ENCODE measurements at places on chromosomes 6 and 20.

DNA sequence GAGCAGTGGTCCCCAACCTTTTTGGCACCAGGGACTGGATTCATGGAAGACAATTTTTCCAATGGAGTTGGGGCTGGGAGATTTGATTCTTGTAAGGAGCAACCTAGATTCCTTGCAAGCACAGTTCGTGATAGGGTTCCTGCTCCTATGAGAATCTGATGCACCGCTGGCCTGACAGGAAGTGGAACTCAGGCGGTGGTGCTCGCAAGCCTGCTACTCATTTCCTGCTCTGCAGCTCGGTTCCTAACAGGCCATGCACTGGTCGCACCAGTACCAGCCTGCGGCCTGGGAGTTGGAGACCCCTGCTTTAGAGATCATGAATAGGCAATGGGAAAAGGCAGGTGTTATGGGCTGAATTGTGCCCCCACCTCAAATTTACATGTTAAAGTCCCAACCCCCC lies 131.2 kb downstream of the PFDN4 start:
- DNase-seq: no peak

DNA sequence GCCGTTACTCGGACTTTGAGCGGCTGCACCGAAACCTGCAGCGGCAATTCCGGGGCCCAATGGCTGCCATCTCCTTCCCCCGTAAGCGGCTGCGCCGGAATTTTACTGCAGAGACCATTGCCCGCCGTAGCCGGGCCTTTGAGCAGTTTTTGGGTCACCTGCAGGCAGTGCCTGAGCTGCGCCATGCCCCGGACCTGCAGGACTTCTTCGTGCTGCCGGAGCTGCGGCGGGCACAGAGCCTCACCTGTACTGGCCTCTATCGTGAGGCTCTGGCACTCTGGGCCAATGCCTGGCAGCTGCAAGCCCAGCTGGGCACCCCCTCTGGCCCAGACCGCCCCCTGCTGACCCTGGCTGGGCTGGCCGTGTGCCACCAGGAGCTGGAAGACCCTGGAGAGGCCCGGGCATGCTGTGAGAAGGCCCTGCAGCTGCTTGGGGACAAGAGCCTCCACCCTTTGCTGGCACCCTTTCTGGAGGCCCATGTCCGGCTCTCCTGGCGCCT lies 7.2 kb downstream of the SNX21 start:
- no peak for DNase-seq

DNA sequence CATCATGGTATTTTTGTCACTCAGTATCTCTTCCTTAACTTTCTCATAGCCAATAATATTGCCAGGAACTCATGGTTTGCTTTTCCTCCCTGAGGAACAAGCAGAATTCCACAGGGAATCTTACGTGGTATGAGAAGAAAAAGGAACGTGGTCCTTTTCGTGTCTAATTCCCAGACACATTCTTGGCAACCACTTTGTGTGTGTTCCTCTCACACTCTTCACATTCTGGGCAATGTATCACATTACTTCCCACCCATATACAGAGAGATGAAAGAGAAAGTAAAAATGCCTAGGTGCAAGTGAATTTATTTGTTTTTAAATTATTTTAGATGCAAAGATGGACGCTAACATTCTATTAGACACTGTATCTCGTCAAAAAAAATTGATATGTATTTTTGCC lies 102.7 kb downstream of the PTPRK start:
- DNase-seq: no peak

GRCh38 chr6:150492941-150493340 lies 106.7 kb upstream of the PLEKHG1 start:
- DNase-seq: no peak

DNA sequence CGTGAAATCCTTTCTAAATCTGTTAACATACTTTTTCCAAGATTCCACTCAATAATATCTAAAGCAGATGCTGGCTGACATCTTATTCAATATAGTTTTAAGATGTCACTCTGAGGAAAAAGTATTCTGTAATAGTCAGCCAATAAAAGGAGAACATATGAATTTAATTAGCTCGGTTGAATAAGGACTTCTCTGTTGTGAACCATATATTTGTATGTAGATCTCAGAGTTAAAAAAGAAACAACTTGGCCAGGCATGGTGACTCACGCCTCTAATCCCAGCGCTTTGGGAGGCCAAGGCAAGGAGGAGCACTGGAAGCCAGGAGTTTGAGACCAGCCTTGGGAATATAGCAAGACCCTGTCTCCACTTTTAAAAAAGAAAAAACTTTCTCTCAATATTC lies 7.4 kb upstream of the CD24 start:
- no peak for DNase-seq

DNA sequence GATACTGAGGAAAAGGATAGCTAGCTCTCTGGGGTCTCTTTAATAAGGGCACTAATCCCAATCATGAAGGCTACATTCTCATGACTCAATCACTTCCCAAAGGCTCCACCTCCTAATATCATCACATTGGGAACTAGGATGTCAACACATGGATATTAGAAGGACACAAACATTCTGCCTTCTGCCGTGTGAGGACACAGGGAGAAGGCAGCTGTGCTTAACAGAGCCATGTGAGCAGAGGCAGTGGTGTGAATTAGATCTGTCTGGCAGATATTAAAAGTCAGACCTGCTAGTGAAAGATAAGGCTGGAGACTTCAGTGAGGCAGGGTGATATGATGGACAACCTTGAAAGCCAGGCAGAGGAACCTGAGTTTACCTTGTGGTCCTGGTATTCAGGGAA lies 341.9 kb downstream of the ARHGAP18 start:
- DNase-seq: no peak

GRCh38 chr6:89360415-89360999 lies 8.0 kb upstream of the UBE2J1 start:
- no peak for DNase-seq

- peak; percentile 47 for DNase-seq
These were observed at the start of gene HELZ2 for GRCh38 chr20:63574156-63574828. Gene HELZ2, minus strand, starts transcription at chr20:63574239. Its CDS starts 1,854 bp downstream, at chr20:63572385.

DNA sequence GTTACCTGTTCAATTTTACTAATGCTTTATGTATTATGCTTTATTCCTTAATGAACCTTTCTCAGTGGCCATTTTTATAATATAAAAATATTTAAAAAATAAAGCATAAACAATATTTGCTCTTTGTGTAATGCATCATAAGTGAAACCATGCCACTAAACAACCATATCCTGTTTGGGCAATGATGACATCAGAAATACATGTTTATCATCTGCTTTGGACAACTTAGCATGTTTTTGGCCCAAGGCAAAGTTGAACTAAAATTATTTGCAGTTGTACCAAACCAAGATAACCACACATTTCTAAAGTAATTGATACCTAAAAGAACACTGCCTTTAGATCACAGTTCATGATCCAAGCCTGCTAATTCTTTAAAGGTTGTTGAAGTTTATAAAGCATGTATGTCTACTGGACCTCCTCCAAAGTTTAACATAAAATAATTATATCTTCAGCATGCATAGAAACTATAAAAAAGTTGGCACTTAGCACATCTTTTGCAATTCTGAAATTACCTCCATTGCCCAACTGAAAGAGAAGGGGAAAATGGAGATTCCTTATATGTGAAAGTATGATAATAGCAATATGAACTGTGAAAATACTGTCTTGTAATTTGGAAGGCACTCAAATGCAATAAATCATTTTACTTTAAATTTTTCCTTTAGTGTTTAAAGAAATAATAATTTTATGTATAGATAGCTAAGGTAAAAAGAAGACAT lies 325.6 kb upstream of the RUNX2 start:
- DNase-seq: no peak

DNA sequence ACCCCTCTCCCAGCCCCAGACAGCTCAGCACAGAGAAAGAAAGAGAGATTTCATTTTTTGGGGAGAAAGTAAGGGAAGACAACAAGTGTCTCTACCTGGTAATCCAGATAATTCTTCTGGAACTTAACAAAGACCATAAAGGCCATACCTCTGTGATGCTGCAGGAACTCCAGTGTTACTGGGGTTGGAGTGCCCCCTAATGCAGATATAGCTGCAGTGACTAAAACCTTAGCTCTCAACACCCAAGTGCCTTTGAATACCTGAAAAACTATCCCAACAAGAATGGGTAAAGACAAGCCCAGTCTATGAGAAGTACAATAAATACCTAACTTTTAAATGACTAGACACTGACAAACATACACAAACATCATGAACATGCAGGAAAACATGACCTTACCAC lies 365.3 kb upstream of the PTCHD4 start:
- no peak for DNase-seq

- no peak for DNase-seq
These were observed 16.4 kb downstream of the MYT1 start for GRCh38 chr20:64180673-64181072.

- DNase-seq: no peak
These were observed 89.7 kb downstream of the SMOC2 start for GRCh38 chr6:168530653-168531071.

DNA sequence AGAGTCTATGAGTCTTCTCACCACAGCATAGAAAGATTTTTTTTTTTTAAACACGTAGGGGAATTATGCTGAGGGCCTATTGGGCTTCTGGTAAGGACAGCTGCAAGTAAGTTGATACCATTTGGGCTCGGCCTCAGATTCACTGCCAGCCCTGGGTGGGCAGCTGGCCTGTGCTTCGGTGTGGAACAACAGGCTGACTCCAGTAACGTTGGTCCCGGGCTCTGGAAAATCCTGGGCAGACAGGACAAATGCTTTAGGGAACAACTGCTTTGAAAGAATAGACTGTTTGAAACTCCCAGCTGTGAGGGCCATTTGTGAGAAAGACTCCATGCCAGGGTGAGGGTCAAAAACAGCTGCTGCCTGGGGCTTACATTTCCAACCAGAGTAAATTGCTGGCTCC lies 366.5 kb downstream of the QKI start:
- no peak for DNase-seq

- DNase-seq: no peak
These were observed 49.4 kb upstream of the TAB2 start for GRCh38 chr6:149268146-149268545.

- no peak for DNase-seq
These were observed 695.0 kb downstream of the COL12A1 start for GRCh38 chr6:74510878-74511277.

- no peak for DNase-seq
These were observed 185.9 kb downstream of the BTBD9 start for GRCh38 chr6:38453861-38454260.

DNA sequence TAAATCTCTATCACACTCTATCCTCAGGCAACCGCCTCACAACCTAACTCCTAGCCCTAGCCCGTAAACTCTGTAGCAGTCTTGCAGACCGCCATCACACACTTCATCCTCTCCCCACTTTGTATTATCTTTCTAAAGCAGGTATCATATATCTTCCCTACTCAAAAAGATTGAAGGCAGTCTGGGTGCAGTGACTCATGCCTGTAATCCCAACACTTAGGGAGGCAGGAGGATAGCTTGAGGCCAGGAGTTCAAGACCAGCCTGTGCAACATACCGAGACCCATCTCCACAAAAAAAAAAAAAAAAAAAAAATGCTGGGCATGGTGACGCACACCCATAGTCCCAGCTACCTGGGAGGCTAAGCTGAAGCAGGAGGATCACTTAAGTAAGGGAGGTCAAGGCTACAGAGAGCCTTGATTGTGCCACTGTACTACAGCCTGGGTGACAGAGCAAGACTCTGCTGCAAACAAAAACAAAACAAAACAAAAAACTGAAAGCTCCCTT lies 22.9 kb downstream of the RANBP9 start:
- no peak for DNase-seq

GRCh38 chr6:122620902-122621301 lies 10.7 kb downstream of the PKIB start:
- no peak for DNase-seq

DNA sequence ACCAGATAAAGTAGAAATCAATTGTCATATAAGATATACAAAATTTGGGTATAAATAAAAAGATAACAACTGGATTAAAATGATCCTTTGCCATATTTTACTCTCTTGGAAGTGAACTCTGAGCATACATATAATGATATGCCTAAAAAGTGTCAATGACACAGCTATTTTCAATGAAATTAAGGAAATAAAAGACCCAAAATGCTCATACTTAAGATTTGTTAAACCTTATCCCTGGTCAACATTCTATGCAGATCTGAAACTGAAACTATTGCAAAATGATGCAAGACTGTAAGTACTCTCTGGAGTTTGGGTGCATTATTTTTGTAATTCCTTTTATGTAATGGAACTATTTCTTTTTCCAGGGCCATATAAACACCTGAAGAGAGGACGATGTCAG lies 119.0 kb upstream of the SGK1 start:
- DNase-seq: no peak

DNA sequence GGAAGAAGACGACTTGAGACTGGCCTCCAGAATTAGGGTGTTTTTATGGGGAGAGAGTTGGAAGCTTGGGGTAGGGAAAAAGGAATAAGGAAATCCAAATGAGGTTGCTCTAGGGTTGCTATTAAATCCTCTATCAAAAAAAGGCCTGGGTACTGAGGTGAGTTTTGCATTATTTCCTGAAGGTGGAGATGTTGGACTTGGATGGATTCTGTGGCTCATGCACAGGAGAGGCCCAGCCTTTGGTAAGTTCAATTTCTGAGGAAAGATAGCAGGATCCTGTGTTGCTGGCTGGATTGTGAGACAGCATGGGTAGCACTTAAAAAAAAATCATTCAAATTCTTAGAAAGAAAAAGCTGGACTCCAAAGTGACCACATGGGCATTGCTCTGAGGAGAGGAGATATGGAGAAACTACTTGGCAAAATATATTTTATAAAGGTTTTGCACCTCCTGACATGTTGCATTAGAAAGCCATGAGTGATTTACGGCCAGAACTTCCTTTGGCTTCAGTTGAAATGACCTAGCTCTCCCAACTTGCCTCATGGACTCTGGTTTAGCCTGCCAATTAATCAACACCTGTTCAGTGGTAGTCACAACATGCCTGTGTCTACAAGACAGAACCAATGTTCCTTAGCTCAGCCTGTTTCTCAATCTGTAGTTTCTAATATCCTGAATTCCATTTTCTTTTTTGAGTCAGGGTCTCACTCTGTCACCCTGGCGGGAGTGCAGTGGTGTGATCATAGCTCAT lies 152.1 kb upstream of the RALGAPA2 start:
- DNase-seq: no peak

DNA sequence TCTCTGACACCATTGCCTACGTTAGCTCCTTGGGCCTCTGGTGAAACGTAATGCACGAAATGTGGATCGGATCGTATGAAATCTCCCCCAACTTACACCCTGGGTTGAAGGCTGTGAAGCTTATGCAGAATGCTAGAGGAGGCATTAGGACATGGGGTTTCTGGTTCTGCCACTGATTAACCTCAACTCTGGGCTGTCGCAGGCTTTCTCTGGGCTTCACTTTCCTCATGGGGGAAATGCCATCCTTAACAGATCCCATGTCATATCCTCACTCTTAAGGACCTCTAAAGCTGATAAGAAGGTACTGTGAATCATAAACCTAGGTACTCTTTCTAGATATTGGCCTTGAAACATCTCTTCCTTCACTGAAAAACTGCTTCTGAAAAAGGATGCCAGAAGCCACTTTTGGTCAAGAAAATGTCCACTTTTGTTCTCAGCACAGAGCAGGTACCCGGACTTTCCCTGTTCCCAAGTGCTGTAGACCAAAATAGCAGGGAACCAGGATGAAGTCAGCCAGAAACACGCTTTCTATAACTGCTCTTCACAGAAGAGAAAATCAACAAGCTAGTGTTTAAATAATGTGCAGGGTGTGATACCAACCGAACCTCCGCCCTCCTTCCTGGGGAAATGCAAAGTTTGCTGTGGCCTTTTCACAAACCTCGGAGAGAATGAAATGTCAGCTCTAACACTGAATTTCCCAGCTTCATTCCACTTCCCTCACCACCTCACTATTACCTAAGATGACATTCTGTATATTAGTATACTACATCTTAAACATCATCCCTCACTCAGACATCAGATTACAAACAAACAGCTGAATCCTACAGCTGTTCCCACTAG lies 118.9 kb downstream of the BACH2 start:
- DNase-seq: no peak

- DNase-seq: peak; percentile 61
These were observed 32.8 kb downstream of the CD164 start for GRCh38 chr6:109349419-109349987.

- DNase-seq: peak; percentile 26
These were observed 342.7 kb downstream of the PRL start for GRCh38 chr6:21953831-21954801.

Measured in GDM1 (cell line).